GM23338 (cell line): ENCODE measurements at places on chromosomes 16 and 17.

- H3K27me3 ChIP-seq: no peaks in the 10 kb centered on the region
- peak; percentile 63 for DNase-seq
- no peak overlapping the region for H3K4me3 ChIP-seq
- H3K27ac ChIP-seq: no peak overlapping the region
These were observed 86.1 kb downstream of the ZFHX3 start for GRCh38 chr16:72961863-72962262.

GRCh38 chr17:32604966-32605365 lies 118.2 kb downstream of the CDK5R1 start:
- DNase-seq: no peak
- H3K4me1 ChIP-seq: peaks cover 10% of the 10 kb centered on the region; the same call in 1 of the 2 replicates
- no peak overlapping the region for H3K27ac ChIP-seq
- H3K4me3 ChIP-seq: no peak overlapping the region
- no peaks in the 10 kb centered on the region for H3K27me3 ChIP-seq

DNA sequence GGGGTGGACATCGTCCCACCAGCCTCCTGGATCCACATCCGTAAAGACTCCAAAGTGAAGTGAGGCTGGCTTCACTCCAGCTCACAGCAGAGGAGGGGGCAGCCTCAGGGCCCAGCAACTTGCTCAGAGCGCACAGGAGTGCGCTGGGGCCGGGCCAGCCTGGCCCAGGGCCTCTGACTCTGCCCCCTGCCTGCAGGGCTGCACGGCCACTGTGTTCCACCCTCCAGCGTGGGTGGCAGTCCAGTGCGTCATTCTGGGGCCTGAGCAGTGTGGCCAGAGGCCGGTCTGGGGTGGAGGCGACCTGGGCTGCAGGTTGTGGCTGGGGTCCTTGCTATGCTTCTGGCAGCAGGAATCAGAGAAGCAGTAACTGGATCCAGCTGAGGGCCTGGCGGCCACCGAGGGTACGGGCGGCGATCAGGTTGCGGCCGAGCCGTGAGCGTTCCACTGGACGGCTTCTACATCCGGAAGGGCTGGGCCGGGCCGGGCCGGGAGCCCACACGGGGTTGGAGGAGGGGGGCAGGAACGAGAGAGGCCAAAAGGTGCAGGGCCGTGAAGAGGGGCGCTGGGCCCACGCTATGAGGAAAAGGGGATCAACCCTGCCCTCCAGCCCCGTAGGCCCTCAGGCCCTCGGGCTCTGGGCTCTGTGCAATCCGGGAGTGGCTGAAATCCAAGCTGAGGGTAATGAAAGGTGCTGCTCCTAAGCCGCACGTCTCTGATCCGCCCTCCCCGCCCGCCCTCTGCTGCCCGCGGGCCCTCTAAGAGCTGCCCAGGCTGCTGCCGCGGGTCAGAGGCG lies at the start of gene FSCN2:
Gene FSCN2 (plus strand): TSS at position 787 of the 793 bp plus-strand sequence. CDS start 155 bp downstream, outside the sequence.
- 0 out of 2 replicates have a peak, but pooled peaks cover under 1% of the 10 kb centered on the region for H3K27me3 ChIP-seq
- H3K4me1 ChIP-seq: no peaks in the 10 kb centered on the region
- H3K36me3 ChIP-seq: no peaks in the 10 kb centered on the region
- no peak within 1 kb of the TSS for H3K27ac ChIP-seq
- DNase-seq: no peak

DNA sequence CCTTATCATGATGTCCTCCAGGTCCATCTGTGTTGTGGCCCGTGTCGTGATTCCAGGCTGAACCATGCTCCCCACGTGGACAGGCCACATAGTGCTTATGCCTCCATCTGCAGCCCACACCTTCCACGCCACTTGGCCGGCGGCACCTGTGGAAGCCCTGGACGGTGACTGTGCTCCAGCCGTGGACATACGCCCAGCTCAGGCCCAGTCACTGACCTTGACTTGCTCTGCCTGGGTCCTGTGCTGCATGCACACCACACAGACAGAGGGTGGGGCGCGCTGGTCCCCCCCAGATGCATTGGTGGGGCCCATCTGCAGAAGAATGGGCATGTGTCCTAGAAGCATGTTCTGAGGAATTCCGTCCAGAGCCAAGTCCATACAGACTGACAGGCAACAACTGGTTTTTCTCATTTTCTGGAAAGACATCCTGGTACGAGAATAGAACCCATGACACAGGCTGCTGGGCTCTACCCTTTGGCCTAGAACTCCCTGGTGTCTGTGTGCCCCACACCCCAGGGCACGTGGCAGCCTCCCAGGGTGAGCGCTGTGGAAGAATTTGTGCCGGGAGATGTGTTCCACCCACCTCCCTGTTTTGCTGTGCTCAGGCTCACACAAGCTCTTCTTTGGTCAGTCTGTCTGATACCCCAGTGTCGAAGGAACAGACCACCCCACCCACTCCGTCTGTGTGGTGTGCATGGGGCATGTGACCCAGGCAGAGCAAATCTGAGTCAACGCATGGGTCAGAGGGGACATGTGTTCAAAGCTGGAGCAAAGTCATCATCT lies 39.5 kb downstream of the GPT2 start:
- H3K27ac ChIP-seq: no peak overlapping the region
- no peaks in the 10 kb centered on the region for H3K27me3 ChIP-seq
- no peaks in the 10 kb centered on the region for H3K4me1 ChIP-seq
- no peak overlapping the region for H3K4me3 ChIP-seq
- no peak for DNase-seq
- H3K36me3 ChIP-seq: peaks cover 59% of the 10 kb centered on the region

DNA sequence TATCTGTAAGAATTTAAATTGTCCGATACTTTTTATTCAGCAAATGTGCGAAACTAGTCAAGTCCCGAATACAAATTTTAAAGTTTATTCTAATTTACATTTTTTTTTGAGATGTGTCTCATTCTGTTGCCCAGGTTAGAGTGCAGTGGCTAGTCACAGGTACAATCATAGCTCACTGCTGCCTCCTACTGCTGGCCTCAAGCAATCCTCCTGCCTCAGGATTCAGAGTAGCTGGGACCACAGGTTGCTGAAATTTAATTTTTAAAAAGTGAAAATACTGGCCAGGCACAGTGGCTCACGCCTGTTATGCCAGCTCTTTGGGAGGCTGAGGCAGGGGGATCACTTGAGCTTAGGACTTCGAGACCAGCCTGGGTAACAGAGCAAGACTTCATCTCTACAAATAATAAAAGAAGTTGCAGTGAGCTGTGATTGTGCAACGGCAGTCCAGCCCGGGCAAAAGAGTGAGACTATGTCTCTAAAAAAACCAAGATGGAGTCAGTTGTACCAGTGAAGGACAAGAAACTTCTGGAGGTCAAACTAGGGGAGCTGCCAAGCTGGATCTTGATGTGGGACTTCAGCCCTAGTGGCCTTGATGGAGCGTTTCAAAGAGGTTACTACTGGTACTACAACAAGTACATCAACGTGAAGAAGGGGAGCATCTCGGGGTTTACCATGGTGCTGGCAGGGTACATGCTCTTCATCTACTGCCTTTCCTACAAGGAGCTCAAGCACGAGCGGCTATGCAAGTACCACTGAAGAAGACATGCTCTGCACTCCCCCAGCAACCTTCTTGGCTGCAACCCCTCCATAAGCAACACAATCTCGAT lies 5.6 kb downstream of the POLG2 start:
- peak; percentile 56 for DNase-seq
- H3K27ac ChIP-seq: no peak overlapping the region
- H3K4me1 ChIP-seq: peaks cover 6% of the 10 kb centered on the region
- H3K27me3 ChIP-seq: no peaks in the 10 kb centered on the region

GRCh38 chr17:73061161-73061560 lies 31.3 kb downstream of the SLC39A11 start:
- H3K36me3 ChIP-seq: no peaks in the 10 kb centered on the region
- no peak for DNase-seq
- no peaks in the 10 kb centered on the region for H3K27me3 ChIP-seq
- H3K27ac ChIP-seq: no peak overlapping the region
- H3K4me1 ChIP-seq: no peaks in the 10 kb centered on the region
- no peak overlapping the region for H3K4me3 ChIP-seq

DNA sequence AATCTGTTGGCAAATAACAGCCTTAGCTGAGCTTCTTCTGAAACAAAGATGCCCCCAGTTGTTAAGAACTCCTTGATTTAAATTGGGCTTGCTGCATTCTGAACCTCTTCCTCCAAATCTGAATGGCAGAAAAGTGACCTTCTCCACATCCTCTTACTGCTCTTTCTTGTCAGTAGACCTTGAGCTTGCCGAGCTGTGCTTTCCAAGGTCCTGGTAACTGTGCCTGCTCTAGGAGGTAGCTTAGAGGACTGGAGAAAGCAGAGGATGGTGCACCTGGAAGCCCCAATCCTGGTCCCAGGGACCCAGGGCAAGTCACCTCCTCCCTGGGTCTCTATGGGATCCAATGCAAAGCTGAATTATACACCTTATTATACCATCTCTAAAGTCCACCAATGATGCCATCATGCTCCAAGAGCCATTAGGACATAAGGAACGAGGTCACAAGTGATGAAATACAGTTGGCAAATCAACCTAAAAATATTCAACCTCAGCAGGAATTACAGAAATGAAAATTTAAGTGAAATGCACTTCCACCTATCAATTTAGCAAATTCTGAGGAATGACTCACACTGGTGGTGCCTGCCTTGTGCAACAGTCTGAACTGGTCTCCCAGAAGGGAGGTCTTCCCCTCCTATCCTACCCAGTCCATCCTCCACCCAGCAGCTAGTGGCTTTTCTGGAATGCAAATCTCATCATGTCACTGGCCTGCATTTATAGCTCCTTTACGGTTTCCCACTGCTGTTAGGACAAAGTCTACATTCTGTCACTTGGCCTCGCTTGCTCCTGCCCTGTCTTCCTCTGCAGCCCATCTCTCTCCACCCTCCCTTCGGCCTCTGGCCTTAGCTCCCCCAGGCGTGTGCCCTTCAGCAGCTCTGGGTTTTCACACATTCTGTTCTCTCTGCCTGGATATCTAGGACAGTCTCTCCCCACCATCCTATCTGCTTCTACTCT lies 36.6 kb downstream of the TOM1L2 start:
- DNase-seq: no peak
- H3K4me1 ChIP-seq: peaks cover 1% of the 10 kb centered on the region; the same call in 1 of the 2 replicates
- no peaks in the 10 kb centered on the region for H3K36me3 ChIP-seq

GRCh38 chr17:35743626-35744328 lies 9.3 kb downstream of the GAS2L2 start:
- H3K4me1 ChIP-seq: peaks cover 4% of the 10 kb centered on the region; the same call in 1 of the 2 replicates
- no peak overlapping the region for H3K27ac ChIP-seq
- no peak overlapping the region for H3K4me3 ChIP-seq
- H3K36me3 ChIP-seq: no peaks in the 10 kb centered on the region

DNA sequence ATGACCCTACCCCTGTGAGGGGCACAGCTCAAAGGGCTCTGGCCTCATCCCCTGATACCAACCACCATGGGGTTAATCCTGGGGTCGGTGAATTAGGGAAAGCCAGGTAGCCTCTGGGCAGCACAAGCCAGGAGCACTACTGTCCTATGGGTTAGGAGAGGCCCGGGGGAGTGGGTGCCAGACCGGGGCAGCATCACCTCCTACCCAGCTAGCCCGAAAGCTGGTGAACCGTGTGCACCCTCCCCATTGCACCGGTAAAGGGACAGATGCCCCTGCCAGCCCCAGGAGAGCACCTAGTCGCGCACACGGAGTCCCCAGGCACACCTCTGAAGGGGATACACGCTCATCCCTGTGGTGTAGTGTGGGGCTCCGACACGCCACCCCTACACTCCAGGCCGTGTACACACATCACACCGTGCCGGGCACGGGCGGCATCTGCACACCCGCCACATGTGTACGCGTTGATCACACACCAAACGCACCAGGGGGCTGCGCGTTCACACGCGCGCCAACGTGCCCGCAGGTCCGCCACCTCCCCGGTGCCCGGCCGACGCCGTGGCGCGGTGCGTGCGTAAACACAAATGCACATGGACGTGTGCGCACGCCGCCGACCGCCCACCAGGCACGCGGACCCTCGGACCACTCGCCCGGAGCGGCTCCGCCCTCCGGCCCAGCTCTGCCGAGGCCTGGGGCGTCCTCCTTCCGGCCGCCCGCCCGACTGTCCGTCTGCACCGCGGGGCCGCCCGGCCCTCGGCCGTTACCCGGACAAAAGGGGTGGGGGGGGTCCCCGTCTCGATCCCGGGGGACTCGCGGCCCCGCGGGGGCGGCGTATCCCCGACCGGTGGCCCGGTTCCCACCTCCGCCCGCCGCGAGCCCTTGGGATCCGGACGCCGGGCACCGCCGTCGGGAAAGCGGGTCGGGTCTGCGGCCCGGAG lies 785 bp downstream of the UBALD1 start:
- H3K4me1 ChIP-seq: peaks cover 46% of the 10 kb centered on the region
- DNase-seq: peak; percentile 62
- peak overlapping the region; percentile 83 for H3K27ac ChIP-seq
- peak overlapping the region; percentile 86 for H3K4me3 ChIP-seq
- H3K36me3 ChIP-seq: no peaks in the 10 kb centered on the region

- peak; percentile 66 for DNase-seq
- no peaks in the 10 kb centered on the region for H3K27me3 ChIP-seq
- peaks cover 19% of the 10 kb centered on the region for H3K4me1 ChIP-seq
- 0 out of 2 replicates have a peak overlapping the region, but pooled peaks have one; percentile 76 for H3K27ac ChIP-seq
- H3K4me3 ChIP-seq: no peak overlapping the region
- H3K36me3 ChIP-seq: no peaks in the 10 kb centered on the region
These were observed 33.6 kb downstream of the HAPSTR1 start for GRCh38 chr16:9124908-9125584.
